Frontal cortex (tissue), 4 donors: ENCODE measurements at places on chromosomes 5 and 9.

- DNase-seq: no peak
Measured at GRCh38 chr5:126852841-126853271, 75.9 kb downstream of the LMNB1 start.

- DNase-seq: no peak
Measured at GRCh38 chr9:121178676-121179372, 22.8 kb downstream of the RAB14 start.

- DNase-seq: peak; percentile 52
Measured at GRCh38 chr5:138138949-138139780, at the start of gene NME5. Gene NME5, minus strand, starts transcription at chr5:138139428. Its CDS starts 648 bp downstream, at chr5:138138780.

DNA sequence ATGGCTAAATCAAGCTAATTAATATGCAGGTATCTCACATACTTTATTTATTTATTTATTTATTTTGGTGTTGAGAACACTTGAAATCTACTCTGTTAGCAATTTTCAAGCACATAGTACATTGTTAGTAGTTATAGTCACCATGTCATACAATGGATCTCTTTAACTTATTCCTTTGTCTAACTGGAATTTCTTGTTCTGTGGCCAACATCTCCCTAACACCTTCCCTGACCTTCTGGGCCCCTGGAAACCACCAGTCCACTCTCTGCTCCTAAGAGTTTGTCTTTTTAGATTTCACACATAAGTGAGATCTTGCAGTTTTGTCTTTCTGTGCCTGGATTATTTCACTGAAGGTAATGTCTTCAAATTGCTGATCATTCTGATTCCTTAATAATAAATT lies 229.1 kb downstream of the SEMA5A start:
- DNase-seq: no peak

DNA sequence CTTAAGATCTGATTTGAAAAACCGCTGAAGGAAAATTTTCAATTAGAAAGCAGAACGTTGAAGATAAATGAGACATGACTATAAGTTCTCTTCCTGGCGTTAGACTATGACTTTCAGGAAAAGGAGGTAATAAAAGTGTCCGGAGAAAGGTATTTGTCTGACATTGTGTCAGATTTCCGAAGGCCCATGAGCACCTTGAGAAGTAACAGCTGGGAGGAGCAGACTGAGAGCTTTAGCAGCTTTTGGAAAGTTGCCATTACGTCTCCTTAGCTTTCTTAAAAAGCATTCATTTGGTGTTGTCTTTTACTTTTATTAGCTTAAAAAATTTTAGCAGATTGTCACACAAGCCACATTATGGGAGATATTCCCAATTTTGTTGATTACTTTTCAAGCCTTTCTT lies 363.5 kb downstream of the NDUFS4 start:
- no peak for DNase-seq

DNA sequence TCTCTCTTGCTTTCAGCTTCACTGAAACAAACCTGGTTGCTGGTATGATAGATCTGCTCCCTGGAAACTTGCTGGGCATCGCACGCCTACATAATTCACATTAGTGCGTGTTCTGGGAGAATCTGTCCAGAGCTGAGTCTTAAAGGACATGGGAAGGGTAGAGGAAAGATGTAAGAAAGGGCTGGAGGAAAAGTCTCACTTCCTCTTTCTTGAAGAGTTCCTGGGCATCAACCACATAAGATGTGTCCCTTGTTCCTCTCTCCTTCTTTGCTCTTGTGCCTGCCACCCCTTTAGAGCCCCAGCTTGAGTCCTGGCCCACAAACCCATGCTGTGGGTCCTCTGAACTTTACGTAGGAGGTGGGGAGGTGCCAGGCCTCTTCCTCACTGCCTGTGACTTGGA lies 205.3 kb upstream of the PANK3 start:
- no peak for DNase-seq

DNA sequence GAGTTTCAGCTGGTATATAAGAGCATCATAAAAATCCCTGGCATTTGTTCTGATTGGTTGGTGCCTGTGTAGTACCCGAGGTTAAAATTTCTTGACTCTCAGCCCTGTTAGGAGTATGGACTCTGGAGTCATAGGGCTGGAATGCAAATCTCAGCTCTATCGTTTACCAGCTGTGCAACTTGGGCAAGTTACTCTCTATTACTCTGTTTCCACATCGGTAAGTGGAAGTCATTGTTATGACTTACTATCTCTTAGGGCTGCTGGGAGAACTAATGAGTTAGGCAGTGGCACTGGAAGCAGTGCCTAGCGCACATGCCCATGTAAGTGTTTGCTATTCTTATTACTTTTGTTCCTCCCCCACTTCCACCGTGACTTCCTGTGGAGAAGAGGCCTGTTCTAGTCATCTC lies 141.6 kb downstream of the BOD1 start:
- DNase-seq: no peak

GRCh38 chr5:170288151-170288550 lies 9.4 kb downstream of the LCP2 start:
- DNase-seq: no peak

DNA sequence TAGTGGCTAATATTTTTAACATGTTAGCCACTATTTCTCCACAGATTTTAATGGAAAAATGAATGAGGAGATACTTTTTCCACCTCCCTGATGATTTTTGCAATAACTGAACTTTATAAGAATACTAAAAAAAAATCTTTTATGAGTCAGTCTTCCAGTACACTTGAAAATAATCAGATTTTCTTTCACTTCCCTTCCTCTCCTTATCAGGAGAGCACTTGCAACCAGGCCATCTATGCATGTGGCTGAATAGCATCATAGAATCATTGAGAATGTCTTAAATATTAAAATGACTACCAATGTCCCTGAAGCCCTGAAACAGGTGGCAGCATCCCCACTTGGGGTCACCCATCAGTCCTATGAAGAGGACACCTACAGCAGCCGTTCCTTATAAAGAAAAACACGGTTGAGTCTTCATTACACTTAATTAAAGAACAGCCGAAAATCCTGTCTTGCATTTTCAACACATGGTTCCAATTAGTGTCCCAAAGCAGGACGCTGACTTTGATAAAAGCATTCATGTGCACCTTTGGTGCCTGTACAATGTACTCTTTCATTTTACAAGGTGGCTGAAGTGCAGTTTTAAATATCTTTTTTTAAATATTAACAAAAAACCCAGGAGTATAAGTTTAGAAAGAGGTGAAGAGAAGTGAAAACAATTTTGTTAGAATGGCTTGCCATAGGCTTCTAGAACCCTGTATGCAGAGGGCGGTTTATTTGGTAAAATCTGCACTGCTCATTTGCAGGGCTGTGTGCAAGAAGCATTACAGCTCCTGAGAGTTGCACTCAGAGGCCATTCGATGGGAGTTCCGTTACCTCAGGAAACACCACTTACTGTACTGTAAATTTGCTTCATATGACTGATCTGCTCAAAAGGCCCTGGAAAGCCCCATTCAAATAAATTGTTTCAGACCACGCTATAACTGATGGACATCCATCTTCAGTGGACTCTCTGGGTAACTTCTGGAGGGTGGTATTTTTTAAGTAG lies 106.9 kb upstream of the VCAN start:
- no peak for DNase-seq

DNA sequence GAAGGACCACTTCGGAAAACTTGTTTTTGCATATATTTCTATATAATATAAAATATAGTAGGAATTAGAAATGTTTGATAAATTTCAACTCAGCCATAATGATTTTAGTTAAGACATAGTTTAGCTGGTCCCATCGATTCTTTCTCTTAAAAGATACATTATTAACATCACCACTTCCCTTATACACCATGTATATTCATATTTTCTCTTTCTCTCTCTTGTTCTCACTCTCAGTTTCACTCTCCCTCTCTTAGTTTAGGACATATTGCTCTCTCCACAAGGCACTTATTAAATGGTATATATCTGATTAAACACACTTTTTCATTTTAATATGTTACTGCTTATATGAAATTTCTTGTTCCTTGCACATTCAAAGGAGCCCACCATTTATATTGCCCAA lies 90.1 kb upstream of the RASEF start:
- no peak for DNase-seq

GRCh38 chr5:178630475-178630930 lies 3.7 kb upstream of the CLK4 start:
- DNase-seq: no peak

- no peak for DNase-seq
Measured at GRCh38 chr9:93380410-93381060, 71.0 kb upstream of the FAM120A start.

GRCh38 chr9:137300567-137301080 lies 1.4 kb downstream of the NRARP start:
- DNase-seq: no peak

- no peak for DNase-seq
Measured at GRCh38 chr5:107806705-107807104, 136.0 kb upstream of the EFNA5 start.

DNA sequence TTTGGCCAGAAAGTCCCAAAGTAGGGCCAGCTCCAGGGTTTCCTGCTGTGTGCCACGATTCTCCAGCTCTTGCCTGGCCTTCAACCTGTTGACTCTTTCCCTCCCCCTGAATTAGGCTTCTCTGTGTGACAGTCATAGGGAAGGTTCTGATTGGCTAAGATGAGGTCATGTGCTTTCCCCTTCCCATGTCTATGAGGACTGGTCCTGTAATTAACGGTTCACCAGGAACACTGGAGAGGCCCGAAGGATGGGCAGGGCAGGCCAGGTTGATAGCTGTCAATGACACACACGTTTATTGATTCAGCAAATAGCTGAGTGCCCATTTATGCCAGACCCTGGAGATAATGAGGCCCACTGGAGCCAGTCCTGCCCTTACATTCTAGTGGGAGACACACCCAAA lies 9.0 kb upstream of the PRR7 start:
- DNase-seq: no peak

- DNase-seq: no peak
Measured at GRCh38 chr9:132806306-132806705, 71.8 kb downstream of the AK8 start.
